Vagina (tissue), 2 donors: ENCODE measurements at places on chromosomes 4 and X.

DNA sequence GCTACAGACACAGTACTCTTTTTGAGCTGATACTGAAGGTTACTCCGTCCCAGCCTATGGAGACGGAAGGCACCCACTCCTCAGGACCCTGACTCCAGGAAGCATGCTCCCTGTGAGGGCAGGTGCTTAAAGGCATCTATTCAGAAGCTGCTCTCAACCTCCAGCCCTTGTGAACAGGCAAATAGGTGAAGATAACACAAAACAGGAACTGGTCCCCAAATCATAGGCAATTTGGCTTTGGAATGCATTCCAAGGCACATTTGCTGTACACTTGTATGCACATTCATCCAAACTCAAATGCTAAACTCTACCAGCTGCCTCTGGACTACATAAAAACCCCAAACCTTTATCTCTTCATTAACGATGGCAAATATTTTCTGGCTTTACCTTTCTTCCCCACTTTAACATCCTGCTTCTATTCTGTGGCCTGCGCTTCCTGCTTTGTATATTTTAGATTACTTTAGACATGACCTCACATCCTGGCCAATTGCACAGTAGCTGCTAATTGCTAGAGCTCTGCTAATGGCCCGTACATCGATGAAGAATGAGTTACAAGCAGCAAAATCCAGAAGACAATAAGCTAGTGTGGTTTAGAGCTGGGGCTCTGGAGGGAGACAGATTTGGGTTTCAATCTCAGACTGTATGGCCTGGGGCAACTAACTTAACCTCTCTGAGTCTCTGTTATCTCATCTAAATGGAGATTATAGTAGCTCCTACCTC, 3.2 kb downstream of the SEL1L3 start:
- DNase-seq: no peak

DNA sequence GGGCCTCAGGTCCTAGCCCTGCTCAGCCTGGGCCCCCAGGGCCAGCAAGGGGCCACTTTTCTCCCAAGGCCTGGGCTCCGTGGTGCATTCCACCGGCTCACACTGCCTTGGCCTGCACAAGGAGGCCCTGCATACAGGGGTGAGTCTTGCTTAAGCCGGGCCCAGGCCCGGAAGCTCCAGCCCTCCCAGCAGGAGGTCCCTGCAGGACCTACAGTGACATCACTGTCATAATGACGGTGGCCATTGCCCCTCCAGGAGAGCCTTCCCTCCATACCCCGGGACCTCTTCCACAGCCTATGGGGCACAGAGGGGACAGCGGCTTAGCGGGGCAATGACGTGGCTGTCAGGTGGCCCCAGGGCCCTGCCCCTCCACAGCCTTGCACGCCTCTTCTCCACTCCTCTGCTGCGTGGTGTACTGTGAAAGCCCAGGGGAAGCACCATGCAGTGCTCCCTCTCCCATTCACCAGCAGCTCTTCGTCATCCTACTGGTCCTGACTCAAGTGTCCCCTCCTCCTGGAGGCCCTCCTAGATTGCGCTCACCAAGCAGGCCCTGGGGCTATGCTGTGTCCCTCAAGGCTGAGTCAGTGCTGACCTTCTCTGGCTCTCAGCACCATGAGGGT, 32.3 kb upstream of the AFAP1 start:
- no peak for DNase-seq

DNA sequence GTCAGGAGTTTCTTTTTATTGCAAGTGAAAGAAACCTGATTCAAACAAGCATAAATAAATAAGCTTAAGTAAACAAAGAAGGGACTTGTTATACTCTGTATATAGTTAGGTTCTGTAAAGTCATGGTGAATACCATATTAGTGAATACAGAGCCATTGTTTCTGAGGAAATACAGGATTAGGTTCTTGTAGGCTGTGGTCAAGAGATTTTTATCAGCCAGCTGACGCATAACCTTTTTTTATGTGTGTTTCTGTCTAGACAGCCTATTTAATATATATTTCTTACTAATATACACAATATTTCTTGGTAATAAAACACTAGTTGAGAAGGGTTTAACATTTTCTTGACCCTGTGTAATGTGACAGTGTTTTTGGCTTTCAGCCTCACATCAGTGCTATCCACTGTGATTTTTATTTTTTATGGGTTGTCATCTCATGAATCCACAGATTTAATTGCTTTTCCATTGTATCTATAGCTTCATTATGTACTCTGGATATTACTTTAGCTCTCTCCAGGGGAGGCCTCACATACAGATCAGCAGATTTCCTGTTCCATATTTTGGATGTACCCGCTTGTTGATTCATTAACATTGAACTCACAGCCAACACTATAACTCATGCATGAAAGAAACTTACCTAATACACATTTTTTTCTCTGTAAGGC, 8.0 kb downstream of the HERC3 start:
- no peak for DNase-seq

GRCh38 chrX:28321286-28321685, 266.0 kb upstream of the IL1RAPL1 start:
- no peak for DNase-seq

DNA sequence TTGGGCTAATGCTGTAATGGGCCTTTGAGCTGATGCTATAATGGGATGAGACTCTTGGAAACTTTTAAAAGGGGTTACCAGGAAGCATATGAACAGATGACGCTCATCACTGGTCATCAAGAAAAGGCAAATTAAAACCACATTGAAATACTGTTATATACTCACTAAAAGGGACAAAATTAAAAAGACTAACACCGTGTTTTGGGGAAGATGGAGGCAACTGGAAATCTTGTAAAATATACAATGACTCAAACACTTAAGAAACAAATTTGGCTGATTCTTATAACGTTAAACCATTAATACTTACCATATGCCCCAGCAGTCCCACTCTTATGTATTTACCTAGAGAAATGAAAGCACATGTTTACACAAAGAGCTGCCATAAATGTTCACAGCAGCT, 207.2 kb upstream of the GPRIN3 start:
- no peak for DNase-seq

DNA sequence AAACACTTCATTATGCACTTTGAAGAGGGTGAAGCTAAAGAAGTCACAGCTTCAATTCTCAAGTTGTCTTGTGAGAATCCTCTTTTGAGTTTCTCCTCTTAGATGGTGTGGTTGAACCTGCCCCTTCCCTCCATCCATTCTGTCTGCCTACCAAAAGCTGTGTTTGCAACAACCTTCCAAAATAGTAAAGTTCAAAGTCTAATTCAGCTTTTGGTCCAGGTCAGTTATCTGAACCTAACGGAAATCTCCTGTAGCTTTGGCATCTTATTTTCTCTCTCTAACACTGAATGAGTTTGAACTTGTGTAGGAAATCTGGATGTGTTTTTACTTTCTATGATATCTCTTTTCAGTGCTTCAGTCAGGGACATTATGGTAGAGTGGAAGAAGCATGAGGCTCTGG, 201.7 kb upstream of the AR start:
- no peak for DNase-seq

GRCh38 chr4:63831590-63832155, 577.6 kb downstream of the TECRL start:
- DNase-seq: no peak

DNA sequence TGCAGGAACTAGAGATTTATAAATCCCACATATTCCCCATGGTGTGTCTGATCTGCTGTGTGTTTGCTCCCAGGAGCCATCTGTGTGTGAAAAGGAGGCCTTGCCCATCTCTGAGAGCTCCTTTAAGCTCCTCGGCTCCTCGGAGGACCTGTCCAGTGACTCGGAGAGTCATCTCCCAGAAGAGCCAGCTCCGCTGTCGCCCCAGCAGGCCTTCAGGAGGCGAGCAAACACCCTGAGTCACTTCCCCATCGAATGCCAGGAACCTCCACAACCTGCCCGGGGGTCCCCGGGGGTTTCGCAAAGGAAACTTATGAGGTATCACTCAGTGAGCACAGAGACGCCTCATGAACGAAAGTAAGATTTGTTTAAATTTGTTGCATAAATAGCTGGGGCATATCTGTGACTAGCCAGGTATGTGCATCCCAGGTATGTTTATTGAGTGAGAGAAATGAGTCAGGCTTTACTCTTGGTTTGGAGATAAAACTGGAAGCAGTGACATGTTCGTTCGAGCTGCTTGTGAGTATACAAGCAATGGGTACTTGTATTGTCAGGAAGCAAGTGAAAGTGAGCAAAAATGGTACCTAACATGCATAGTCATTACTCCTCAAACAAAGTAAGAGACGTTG, 89.5 kb downstream of the PTTG2 start:
- no peak for DNase-seq

- DNase-seq: no peak
These were observed 48.5 kb upstream of the FRMPD4 start for GRCh38 chrX:12089740-12090139.

DNA sequence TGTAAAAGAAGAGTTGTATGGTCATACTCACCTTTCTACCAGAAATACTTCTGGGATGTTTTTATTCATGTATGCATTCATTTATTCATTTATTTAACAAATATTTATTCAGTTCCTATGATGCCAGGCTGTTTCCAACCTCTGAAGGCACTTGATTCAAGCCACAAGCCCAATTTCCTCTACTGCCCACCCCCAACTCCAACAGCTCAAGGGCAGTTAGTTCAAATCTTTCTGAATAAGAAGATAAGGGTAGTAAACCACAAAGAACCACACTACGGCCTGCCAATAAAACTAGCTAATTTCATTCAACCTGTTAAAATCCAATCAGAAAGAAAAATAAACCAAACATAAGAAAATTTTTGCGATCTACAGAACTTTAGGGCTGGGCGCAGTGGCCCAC, 31.2 kb downstream of the LRBA start:
- DNase-seq: no peak

- DNase-seq: no peak
These were observed 140.0 kb downstream of the DCK start for GRCh38 chr4:71133491-71133890.
